ENCODE measurements at places on chromosomes 2 and 18.
A peak's percentile ranks its signal among the peaks of the same experiment; 100 is the strongest.

- peak; percentile 21 for DNase-seq
Measured at GRCh38 chr2:234335661-234336228, 161.1 kb downstream of the ARL4C start.

GRCh38 chr2:71602581-71602980 lies 149.2 kb downstream of the DYSF start:
- no peak for DNase-seq

GRCh38 chr2:195318440-195319111 lies 338.4 kb upstream of the SLC39A10 start:
- DNase-seq: peak; percentile 3

GRCh38 chr2:48529676-48530032 lies 300 bp upstream of the STON1 start:
- DNase-seq: no peak

- DNase-seq: no peak
Measured at GRCh38 chr18:24041691-24042090, 27.1 kb downstream of the TTC39C start.

DNA sequence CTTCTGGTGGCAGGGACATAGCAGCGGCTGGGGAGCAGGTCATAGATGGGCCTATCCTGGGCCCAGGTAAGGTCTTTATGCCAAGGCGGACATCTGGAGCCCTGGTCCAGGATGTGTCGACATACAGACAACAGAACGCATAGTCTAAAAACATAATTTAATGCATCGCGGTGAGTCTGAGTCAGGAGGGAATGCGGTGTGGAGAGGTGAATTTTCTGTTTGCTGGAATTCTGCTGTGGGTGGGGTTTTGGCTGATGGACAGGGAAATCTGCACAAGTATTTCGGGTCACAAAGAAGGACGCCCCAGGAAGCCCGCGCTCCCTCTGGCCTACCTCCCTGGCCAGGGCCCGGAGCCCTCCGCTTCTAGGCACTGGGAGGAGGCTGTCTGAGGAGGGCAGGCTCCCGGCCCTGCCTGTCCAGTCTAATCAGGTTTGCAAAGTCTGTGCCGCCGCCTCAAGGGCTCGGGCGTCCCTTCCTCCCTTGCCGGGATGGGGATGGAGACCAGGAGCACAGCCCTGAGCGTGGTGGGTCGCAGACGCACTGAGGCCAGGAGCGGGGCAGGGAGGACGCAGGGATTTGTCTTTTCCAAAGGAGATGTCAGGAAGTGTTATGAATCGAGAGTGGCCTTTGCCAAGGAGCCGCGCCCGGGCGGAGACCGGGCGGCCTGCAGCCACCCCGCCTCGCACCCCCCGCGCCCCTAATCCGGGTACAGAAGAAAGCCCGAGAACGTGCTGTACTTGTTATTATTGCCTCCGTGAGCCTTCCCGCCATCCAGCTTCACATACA lies 2.3 kb downstream of the C1QL2 start:
- no peak for DNase-seq

DNA sequence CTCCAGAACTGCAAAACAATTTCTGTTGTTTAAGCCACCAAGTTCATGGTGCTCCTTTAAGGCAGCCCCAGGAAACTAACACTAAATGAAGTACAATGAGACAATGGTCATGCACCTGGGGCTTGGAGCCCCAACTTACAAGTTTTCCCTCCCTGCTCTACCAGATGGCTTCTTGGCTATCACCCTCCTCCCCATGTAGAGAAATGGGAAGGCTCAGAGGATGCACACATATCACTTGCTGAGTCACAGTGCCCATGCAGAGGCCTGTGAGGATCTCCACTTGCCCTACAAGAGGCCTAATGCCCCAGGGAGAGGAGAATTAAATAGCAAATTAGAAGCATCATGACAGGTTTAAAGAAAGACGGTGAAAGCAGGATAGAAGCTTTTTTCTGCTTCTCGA lies 270.9 kb downstream of the TTC32 start:
- DNase-seq: no peak

DNA sequence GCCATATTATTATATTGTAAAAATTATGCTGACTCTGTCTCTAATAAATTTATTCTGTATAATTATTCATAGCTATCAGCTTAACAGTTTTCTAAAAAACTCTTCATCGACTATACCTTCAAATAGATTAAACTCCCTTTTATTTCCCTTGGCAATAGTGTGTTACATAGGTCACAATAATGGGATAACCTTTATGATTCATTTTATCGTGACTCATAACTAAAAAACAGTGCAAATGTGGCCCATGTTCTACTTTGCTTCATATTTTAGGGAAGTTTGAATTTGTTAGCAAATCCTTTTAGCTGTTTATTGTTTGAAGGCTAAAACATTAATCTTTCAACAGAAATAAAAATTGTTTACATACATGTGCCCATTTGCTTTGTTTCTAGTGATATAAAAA lies 783.2 kb upstream of the CDH2 start:
- DNase-seq: no peak

DNA sequence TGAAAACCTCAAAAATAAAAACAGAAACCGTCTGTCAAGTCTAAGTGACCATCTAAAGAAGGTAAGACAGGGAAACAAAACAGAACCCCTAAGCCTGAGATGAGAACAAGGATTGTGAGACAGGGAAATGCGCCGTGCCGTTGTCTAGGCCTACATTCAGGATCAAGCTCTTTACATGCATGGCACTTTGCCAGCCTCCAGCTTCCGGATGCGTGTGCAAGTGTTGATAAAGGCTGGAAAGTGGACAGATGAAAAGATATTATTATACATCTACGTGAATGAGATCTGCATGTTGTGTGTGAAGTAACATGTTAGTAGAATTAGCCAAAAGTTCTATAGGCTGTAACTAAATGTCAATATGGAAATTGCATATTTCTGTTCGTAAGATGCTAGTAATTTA lies 28.6 kb upstream of the TMEM87B start:
- DNase-seq: no peak

GRCh38 chr2:156505696-156506095 lies 69.5 kb downstream of the GPD2 start:
- DNase-seq: no peak

DNA sequence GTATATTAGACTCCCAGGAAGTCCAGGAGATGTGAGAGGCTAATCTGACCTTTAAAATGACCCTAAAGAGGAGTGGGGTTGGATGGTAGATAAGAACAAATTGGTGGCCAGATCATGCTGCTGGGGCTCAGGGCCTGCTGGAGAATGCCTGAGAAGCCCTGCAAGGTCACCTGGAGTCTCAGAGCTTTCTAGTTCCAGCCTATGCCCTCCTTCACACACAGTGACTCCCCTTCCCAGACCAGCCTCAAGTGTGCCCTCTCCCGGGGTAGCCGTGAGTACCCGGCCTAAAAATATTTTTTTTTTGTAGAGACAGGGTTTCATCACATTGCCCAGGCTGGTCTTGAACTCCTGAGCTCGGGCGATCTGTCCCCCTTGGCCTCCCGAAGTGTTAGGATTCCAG lies 44.2 kb upstream of the FZD5 start:
- DNase-seq: no peak

GRCh38 chr2:160989778-160990177 lies 170.4 kb upstream of the TANK start:
- no peak for DNase-seq

DNA sequence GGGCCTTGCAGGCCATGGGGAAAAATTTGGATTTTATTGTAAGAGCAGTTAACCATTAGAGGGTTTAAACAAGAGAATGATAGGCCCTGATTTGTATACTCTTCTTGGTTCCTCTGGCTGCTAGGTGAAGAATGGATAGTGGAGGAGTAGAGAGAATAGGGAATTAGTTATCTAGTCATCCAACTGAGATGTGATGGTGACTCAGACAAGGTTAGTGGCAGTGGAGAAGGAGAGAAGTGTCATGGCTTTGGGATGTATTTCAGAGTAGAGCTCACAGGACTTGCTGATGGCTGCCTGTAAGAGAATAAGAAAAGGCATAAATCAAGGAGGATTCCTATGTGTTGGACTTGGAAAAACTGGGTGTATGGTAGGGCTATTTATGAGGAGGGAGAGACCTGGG lies 169.4 kb downstream of the PLCL1 start:
- DNase-seq: no peak

- DNase-seq: peak; percentile 97
Measured at GRCh38 chr2:45070113-45070652, 60.9 kb upstream of the SIX2 start.

DNA sequence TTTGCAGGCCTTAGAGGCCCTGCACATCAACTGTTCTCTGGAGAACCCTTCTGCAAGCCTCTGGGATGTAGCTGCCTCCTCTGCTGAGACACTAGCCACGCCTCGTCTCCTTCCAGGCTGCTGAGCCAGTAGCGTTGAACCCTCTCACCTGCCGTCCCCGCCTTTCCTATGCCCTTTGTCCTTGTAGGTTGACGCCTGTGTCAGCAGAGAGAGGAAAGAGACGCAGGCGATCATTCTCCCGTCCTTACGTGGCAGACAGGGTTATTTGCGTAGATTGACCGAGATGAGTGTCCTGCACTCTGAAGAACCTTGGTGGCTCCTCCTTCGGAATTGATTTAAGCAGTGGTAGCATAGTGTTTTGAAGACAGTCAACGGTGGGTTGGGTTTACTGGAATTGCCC lies 27.8 kb downstream of the ID2 start:
- no peak for DNase-seq

GRCh38 chr18:46809145-46809544 lies 52.3 kb upstream of the ST8SIA5 start:
- no peak for DNase-seq

DNA sequence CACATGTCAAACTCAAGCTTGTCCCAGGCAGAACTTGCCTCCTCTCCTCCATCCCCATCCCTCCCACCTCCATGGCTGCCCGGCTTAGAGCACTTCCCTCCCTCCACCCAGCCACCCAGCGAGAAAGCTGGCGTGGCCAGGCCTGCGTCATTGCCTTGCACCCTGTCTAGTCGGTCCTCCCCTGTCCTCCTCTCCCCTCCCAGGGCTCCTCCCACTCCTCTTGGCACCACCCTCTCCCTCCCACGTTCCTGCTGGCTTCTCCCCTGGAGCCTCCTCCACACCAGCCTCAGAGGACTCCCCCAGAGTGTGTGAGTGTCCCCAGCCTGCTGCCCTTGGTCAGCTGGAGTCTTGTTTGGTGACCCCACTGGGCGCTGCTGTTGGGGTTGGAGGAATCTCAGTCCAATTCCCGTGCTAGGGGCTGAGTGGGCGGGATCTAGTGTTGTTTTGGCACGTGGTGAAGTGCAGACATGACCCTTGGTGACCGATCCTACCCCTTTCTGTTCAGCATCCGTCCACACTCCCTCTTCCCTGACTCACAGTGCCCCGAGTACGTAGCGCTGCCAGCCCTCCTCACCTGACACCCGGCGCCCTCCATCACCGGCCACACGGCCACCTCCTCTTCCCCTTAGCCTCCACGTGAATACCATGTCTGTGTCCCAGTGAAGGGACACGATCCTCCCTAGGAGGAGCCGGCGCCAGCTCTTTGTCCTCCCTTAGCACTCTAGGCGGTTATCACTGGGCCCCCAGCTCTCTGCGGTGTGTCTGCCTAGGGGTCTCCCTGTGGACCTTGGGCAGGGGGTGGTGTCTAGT lies 41.4 kb downstream of the ATP6V1C2 start:
- no peak for DNase-seq

DNA sequence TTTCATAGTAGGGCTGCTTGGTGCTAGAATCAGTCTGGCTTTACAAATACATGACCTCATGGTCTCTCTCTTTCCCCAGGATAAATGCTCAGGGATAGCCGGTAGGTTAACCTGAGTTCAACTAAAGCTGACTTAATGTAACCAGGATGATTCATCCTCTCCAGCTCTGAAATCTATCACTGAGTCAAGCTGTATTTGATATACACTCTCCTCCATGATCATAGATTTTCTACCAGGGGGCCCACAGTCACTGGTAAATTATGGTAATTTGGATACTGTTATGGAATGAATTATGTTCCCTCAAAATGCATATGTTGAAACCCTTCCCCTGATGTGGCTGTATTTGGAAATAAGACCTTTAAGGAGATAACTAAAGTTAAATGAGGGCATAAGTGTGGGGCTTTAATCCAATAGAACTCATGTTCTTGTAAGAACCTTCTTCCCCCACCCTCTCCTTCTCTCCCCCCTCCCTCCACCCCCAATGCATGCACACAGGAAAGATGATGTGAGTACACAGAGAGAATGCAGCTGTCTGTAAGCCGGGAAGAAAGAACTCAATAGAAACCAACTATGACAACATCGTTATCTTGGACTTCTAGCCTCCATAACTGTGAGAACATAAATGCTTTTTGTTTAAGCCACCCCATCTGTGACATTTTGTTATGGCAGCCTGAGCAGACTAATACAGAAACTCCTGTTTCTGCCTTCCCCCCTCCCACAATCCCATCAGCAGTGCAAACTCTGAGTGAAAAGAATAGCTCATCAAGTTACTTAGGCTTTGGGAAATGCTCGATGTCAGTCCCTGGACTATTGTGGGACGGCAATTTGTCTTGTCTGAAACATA lies 134.9 kb upstream of the KYNU start:
- DNase-seq: no peak

- no peak for DNase-seq
Measured at GRCh38 chr2:40103163-40103562, 324.1 kb upstream of the THUMPD2 start.

GRCh38 chr18:63409301-63409700 lies 13.0 kb downstream of the VPS4B start:
- no peak for DNase-seq

- DNase-seq: no peak
Measured at GRCh38 chr2:228917220-228917619, 353.9 kb downstream of the PID1 start.

- no peak for DNase-seq
Measured at GRCh38 chr2:159124441-159124911, 156.0 kb downstream of the TANC1 start.

- no peak for DNase-seq
Measured at GRCh38 chr2:42359304-42359964, 1.6 kb downstream of the COX7A2L start.

- DNase-seq: peak; percentile 51
Measured at GRCh38 chr2:159516241-159516758, 100.0 kb downstream of the BAZ2B start.

DNA sequence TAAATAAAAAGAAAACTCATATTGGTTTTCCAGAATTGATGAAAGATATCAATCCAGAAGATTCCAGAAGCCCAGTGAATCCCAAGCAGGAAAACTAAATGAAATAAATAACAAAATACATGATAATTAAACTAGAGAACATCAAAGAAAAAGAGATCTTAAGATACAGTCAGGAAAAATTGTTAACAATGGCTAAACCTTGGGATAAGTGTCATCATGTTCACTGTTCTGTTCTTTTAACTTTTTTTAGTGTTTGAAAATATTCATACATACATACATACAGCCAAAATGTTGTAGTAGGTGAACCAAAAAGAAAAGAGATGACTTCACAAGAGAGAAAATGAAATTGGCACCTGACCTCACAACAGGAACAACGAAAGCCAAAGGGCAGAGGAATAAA lies 72.2 kb upstream of the MYCN start:
- DNase-seq: no peak

DNA sequence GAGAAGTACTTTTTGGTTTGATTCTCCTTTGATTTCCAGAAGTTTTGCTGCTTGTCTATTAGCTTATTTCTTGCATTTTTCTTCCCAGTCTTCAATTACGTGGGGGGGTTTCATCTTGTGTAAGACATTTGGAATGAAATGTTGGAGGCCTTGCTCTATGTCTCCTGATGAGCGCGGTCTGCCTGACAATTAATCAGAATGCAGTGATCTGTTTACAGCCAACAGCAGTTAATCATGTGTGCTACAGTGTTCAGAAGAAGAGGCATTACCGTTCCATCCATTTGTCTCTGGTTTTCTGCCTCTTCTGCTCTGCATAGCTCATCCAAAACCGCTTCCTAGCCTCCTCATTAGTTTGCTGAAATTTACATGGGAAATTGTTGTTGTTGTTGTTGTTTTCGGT lies 134.4 kb upstream of the ST6GAL2 start:
- no peak for DNase-seq

All from NCI-H524 treated with DMSO at 0.1 percent for 48 hours (cell line).